ENCODE measurements at places on chromosomes 12 and 14.

GRCh38 chr14:91267965-91268437 is 23.5 kb upstream of the GPR68 start:
- no peak for DNase-seq

GRCh38 chr12:96352161-96352835 is 47.9 kb downstream of the CDK17 start:
- DNase-seq: no peak

- no peak for DNase-seq
These were observed 254.7 kb upstream of the TBX3 start for GRCh38 chr12:114938487-114939210.

DNA sequence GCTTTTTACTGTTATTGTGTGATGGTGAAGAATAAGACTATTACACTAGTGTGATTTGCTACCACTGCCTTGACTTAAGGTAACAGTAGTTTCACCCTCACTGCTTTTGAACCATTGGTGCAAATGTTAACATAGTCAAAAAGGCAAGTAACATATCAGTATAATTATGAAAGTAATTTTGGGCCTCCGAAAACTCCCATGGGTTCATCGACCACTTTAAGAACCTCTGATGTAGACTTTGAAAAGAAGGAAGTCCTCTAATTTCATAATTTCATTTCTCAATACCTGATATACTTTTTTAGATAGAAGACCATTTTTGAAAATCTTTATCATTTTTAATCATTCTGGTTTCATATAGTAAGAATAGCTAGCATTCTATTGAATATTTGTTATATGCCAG is 57.7 kb downstream of the ETNK1 start:
- DNase-seq: no peak

- DNase-seq: no peak
These were observed 3.0 kb upstream of the SNW1 start for GRCh38 chr14:77763978-77764377.

DNA sequence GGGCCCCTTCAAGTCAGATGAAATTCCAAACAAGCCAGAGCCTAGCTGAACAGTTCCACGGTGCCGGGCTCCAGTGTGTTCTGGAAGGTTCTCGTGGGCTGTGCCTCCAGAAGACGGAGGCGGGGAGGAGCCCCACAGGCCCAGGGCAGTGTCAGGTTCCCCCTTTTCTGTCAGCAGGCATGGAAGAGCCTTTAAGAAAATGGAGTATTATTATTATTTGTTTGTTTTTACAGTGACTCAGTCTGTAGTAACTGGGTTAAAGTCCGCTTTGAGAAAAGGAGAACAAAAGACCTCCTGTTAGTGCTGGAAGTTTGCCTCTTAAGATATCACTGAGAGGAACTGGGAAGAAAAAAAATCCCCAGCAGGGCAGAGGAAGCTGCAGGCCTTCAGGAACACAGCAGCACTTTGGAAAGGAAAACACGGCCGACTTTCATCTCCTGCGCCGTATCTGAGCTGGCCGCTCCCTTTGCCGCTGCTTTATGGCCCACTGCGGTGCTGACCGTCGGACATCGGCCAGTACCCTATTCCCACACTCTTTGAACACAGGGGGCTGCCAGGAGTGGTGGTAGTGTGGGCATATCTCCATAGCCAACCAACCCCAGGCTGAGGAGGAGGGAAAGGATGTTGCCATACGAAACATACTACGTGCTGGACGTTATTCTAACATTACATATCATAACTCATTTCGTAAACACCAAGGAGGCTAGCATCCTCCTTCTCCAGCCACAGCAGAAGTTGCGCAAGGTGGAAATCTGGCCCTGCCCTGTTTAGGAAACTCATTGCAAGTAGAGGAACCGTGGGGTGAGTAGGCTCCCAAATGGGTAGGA is 194.0 kb downstream of the ZFP36L1 start:
- DNase-seq: no peak

GRCh38 chr14:69997849-69998248 is 118.6 kb downstream of the SMOC1 start:
- DNase-seq: no peak

DNA sequence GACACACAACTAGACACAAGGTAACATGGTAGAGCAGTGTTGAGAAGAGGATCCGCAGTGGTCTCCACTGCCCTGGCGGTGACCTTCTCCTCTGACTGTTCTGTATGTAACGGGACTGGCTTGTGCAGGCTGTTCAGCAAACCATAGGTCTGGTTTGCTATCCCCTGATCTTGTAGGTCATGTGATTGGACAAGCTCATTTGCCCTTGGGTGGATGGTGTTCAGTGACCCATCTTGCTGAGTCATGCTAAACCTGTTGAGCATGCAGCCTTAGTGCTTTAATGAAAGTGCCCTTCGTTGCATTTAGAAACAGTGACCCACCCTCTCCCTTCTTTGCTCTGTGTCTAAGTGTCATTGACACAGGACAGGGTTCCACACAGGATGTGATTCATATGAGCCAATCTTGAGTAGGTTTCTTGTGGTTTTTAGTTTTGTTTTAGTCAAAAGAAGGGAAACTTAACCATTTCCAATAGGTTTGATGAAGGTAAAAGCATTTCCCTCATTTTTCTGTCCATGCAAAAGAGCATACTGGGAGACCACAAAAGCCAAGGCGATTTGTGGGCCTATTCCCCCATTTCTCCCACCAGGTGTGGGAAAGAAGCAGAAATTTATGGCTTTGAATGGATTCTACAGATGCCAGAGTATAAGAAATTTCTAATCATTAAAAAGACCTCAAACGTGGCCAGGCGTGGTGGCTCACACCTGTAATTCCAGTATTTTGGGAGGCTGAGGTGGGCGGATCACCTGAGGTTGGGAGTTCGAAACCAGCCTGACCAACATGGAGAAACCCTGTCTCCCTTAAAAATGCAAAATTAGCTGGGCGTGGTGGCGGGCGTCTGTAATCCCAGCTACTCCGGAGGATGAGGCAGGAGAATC is 32.6 kb upstream of the HIF1A start:
- DNase-seq: no peak

DNA sequence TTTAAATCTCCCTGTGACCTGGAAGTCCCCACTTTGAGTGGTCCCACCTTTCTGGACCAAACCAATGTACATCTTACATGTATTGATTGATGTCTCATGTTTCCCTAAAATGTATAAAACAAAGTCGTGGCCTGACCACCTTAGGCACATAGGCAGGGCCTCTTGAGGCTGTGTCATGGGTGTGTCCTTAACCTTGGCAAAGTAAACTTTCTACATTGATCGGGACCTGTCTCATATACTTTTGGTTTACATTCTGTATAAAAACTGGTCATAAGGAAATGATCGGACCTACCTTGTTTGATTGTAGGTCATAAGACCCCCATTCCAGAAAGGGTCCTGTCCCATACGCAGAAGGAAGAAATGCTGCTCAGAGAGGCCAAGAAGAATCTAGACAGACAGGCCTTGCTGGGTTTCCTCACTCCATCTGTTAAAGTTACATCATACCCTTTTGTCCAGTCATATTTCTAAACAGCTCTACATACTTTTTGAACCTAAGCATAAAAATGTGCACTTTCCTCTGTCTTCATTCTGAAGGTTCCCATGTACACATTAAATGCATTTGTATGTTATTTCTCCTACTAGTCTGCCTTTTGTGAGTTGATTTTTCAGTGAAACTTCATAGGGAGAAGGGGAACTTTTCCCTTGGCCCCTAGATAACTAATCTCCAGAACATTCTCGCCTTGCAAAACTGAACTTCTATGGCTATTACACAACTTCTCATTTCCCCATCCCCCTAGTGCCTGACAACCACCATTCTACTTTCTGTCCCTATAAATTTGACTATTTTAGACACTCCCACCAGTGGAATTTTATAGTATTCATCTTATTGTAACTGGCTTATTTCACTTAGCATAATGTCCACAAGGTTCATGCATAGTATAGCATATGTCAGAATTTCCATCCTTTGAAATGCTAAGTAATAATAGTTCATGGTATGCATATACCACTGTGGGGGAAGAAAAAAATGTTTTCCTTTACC is 30.2 kb upstream of the CPM start:
- no peak for DNase-seq

DNA sequence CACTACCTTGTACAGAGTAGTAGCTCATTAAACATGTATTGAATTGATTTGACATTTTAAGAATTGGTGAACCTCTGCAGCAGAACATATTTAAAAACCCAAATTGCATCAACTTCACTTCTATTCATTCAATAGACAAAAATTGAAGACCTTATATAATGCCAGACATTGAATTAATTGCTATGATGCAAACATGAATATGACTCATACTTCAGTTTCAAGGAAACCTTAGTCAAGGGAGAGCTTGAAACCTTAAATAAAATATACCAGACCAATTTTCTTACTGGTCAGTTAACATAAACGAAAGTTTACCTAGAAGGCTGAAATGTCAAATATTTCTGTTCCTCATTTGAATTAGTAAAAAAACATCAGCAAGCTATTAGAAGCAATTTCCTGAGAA is 5.0 kb upstream of the MGAT4C start:
- no peak for DNase-seq

- DNase-seq: no peak
These were observed 3.2 kb downstream of the THTPA start for GRCh38 chr14:23559010-23559925.

DNA sequence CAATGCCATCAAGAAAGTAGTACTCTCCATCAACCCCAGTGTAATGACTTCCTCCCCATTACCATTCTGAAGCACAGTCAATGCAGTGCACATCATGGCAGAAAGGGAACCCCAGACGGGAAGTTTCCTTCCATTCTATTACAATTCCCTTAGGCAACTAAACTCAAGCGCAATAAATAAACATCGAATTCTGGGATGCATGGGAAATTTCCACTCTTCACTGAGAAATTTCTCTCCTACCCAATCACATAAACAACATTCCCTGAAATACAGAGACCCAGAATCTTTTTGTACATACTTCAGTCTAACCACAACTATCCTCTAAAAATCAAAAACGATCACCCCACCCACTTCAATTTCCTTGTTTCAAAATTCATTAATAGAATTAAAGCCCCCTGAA is 20.0 kb downstream of the SARNP start:
- no peak for DNase-seq

GRCh38 chr12:105221583-105222283 is 14.2 kb downstream of the APPL2 start:
- no peak for DNase-seq

DNA sequence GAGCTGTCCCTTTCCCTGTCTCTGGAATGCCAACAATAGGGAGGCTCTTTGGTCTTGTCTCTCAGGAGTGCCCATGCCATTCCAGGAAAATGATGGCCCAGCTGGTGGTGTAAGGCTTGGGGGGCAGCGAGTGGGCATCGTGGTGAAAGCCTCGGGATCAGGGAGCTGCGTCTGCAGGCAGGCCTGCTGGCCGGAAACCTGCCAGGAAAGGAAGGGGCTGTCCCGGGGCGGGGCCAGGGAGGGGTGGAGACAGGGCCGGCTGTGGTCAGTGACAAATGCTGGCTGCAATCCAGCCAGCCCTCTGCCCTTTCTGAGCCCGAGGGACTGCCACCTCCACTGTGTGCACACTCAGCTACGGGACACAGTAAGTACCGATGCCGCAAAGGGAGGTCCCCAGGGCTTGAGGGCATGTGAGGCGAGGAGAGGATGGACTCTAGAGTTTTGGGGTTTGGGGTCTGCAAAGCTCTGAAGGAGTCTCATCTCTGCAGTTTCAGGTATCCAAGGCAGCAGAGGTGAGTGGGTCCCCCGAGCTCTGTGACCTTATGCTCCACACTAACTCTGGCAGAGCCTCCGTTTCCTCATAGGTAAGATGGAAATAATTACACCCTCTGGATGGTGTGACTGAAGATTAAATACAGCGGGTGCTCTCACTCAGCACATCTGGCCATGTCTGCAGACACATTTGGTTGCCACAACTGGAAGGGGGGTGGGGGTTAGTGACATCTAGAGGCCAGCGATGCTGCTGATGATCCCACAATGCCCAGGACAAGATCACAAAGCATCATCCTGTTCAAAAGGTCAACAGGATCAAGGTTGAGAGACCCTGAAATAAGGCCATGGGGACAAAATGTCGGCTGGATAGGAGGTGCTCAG is at the start of gene SERPINA5:
SERPINA5 (plus strand) TSS at position 300 of the 873 bp plus-strand sequence. CDS start 5,937 bp downstream, outside the sequence.
- DNase-seq: no peak

GRCh38 chr14:104665657-104666522 is 23.5 kb upstream of the INF2 start:
- no peak for DNase-seq

- DNase-seq: no peak
These were observed 138.7 kb downstream of the MED13L start for GRCh38 chr12:116138781-116139180.

DNA sequence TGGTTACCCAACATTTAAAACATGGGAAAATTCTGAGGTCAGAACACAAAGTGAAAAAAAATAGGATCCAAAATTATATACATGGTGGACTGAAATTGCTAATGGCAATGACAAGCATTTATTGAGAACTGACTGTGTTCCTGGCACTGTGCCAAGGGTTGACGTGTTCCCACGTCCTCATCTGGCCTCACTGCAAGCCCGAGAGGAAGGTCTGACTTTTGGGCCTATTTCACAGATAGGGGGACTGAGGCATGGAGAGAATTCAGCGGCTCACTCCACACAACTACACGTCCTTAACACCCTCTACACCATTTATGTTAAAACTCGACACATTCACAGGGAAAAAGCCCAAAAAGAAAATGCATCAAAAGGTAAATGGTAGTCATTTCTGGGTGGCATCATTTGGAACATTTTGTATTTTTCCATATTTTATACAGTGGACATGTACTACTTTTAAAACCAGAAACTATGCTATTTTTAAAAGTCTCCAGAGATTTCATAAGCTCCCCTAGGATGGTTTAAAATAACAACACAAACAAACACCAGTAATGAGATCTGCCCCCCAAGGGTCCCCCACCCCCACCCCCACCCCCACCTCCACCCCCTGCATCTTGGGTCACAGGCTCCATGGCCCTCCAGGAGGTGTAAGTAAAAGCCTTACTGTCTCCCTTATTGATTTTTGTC is 27.7 kb downstream of the CLMN start:
- no peak for DNase-seq

DNA sequence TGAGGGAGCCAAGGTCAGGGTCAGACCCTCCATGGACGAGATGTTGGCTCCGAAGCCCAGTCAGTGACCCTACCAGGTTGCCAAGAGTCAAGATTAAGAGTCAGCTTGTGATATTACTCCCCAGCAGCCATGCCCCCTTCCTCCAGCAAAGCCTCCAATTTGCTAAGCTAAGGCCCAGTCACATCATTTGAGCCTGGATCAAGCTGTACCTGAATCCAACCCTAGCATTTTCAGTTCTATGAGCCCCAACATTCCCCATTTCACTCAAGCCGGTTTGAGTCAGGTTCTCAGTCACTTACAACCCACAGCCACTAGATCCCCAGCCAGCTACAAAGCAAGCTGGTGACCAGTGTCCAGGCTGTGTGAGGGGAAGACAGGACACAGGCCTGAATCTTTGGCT is 49.9 kb downstream of the SCARB1 start:
- DNase-seq: no peak

DNA sequence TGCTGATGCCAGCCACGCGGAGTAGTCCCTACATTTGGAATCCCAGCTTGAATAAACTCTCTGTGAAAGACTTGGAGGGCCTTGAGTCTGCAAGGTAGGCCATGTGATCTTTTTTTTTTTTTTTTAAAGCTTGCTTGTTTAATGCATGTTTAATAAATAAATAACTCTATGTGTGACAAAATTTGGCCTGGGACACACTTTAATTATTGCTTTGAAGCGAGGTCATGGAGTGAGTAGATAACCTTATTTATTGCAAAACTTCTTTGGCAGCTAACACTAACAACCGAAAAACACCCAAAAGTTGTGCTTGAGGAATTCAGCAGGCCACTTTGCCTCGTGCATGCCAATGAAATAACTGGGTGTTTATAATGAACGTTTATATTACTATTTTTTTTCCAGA is 382.2 kb downstream of the FLRT2 start:
- no peak for DNase-seq
